ENCODE measurements at places on chromosomes 12 and 14. TPM values are rescaled to one million over a fixed set of nuclear protein-coding genes. Genes with fewer than 3 reads are reported as not detected.

DNA sequence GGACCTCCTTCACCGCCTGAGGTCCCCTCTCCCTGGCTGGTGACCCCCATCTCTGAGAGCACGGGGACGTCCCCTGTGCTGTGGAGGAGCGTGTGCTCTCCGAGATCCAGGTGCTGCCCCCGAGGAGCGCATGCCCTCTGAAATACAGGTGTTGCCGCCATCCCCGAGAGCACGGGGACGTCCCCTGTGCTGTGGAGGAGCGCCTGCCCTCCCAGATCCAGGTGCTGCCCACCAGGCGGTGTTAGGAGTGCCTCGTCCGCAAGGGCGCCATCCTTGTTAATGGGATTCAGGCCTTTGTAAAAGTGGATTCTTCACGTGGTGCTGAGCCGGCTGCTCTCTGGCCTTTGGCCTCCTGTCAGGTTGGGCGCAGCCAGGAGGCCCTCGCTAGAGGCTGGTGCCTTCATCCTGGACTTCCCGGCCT is 10.1 kb downstream of the NOC4L start:
- no peak for DNase-seq

DNA sequence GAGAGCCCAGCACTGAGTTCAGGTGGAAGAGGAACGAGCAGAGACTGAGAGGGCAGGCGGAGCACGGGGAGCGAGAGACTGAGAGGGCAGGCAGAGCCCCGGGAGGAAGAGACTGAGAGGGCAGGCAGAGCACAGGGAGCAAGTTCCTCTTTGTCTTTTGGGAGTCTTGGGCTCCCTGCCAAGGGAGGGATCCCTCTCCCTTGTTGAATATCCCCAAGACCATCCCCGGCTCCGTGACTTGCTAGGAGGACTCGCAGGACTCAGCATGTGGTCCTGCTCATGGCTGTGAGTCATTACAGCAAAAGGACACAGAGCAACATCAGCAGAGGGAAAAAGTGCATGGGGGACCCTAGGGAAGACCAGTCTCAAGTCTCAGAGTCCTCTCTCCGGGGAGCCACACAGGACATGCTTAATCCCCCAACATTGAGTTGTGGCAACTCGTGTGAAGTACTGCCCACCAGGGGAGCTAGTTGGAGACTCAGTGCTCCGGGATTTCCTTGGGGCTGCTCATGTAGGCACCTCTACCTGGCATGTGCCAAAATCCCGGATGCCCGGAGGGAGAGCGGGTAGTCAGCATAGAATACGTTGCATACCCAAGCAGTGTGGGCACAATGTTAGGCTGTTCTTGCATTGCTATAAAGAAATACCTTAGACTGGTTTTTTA is 81.0 kb downstream of the CCDC92 start:
- DNase-seq: no peak

- DNase-seq: no peak
Measured at GRCh38 chr12:78155546-78155945, 324.9 kb downstream of the NAV3 start.

GRCh38 chr14:72802588-72802946 is 91.3 kb downstream of the DPF3 start:
- no peak for DNase-seq

GRCh38 chr12:112112409-112113133 is 4.0 kb upstream of the NAA25 start:
- DNase-seq: no peak

GRCh38 chr12:113990250-113991223 is 24.4 kb upstream of the RBM19 start:
- DNase-seq: no peak

DNA sequence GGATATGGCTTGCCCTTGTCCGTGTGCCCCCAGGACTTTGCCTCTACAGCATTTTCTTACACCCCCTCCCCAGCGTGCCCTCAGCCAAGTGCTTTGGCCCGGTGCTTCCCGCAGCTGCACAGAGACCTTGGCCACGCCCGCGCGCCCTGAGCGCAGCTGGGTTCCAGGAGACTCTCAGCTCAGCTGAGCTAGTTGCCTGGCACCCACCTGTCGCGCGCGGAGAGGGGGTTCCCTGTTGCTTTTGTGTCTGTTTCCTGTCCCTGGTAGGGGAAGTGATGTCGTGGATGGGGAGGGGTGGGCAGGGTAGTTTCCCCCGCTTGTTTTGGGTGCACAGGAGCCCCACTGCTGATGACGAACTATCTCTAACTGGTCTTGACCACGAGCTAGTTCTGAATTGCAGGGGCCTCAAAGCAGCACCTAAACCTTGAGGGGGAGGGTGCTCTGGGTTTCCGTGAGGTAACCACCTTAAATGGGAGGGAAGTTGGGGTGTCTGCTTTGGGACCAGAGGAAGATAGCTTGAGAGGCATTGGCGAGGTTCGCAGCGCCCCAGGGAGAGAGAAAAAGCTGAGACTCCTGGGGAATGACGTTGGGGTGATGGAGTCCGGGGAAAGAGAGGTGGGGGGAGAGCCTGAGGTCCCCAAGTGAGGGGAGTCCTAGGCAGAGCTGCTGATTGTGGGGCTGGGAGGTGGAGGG is 1.5 kb downstream of the DIO3 start:
- DNase-seq: no peak

- DNase-seq: no peak
Measured at GRCh38 chr14:102249981-102250380, 55.0 kb downstream of the MOK start.

DNA sequence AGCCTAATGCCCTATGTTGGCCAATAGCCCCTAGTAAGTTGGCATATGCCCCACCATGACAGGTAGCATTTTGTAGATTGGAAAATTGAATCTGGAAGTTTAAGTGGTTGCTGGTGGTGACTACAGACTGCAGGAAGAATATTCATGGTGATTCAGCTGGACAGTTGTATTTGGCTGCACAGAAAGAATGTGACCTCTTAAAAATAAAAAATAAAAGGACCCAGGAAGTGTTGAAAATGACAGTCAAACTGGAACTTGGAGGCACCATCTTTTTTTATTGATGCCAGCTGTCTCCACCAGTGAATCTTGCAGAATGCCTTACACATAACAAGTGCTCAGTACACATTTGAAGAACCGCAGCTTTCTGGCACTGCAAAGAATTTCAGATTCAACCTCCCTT is 73.9 kb downstream of the PRMT8 start:
- DNase-seq: no peak

Gene TGM1
- polyA plus RNA-seq: 1.1 TPM

Gene DPPA3
- not detected for polyA plus RNA-seq

Gene ACTR6
- 19.3 TPM for polyA plus RNA-seq

Gene SERPINA6
- 0.54 TPM for polyA plus RNA-seq

Data from muscle of leg (tissue), 16 donors.